ENCODE measurements at places on chromosomes 6 and 20. TPM values are rescaled to one million over a fixed set of nuclear protein-coding genes. Genes with fewer than 3 reads are reported as not detected.

- no peaks in the 10 kb centered on the region for H3K36me3 ChIP-seq
- peaks cover 12% of the 10 kb centered on the region for H3K4me1 ChIP-seq
- no peak overlapping the region for H3K4me3 ChIP-seq
Observed at GRCh38 chr20:859751-860231, 26.3 kb downstream of the FAM110A start.

- no peaks in the 10 kb centered on the region for H3K36me3 ChIP-seq
- H3K27ac ChIP-seq = no peak overlapping the region
- H3K4me1 ChIP-seq = no peaks in the 10 kb centered on the region
Observed at GRCh38 chr6:124758663-124759062, 203.6 kb upstream of the RNF217 start.

GRCh38 chr20:22245139-22245538 lies 339.2 kb downstream of the FOXA2 start:
- no peak overlapping the region for H3K4me3 ChIP-seq
- no peak for DNase-seq
- no peaks in the 10 kb centered on the region for H3K36me3 ChIP-seq
- no peaks in the 10 kb centered on the region for H3K4me1 ChIP-seq
- H3K27ac ChIP-seq = no peak overlapping the region

GRCh38 chr6:38730140-38730862 lies 15.2 kb downstream of the DNAH8 start:
- DNase-seq = no peak
- no peak overlapping the region for H3K4me3 ChIP-seq
- H3K27me3 ChIP-seq = no peaks in the 10 kb centered on the region
- no peak overlapping the region for H3K27ac ChIP-seq
- H3K36me3 ChIP-seq = no peaks in the 10 kb centered on the region
- H3K4me1 ChIP-seq = peaks cover 7% of the 10 kb centered on the region

DNA sequence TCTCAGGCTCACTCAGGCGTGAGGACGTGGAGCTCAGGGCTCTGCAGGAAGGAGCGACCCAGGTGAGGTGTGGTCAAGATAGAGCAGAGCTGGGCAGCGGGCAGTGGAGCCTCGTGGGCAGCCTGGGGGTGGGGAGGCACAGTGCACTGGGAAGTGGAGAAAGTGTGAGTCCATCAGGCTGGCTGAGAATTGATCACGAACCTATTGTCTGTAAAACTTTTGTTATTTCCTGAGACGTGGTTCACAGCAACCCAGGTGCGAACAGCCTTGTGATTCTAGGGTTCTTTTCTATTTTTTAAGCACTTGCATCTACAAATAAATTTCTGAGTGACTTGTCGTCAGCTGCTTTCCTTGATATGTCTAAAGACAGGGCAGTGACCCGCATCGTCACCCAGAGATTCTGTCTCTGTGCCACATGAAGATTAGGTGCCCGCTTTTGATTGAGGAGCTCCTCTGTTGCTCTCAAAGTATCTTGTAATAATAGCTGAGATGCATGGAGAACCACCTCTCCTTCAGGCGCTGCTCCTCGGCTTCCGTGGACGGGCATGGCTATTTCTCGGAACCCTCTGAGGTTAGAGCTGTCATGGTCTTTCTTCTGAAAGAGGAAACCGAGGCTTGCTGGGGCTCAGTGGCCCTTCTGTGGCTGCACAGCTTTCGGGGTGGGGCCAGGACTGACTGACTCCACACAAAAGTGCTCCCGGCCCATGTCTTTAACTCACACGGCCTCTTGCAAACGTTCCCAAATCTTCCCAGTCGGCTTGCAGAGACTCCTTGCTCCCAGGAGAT lies 662 bp upstream of the CCR6 start:
- DNase-seq = no peak
- H3K27ac ChIP-seq = peak overlapping the region; percentile 66
- H3K36me3 ChIP-seq = no peaks in the 10 kb centered on the region
- peak overlapping the region; percentile 60 for H3K4me3 ChIP-seq

- H3K4me3 ChIP-seq = no peak overlapping the region
- H3K27ac ChIP-seq = no peak overlapping the region
- no peaks in the 10 kb centered on the region for H3K36me3 ChIP-seq
- no peaks in the 10 kb centered on the region for H3K4me1 ChIP-seq
Observed at GRCh38 chr6:125073071-125073470, 80.5 kb upstream of the TPD52L1 start.

DNA sequence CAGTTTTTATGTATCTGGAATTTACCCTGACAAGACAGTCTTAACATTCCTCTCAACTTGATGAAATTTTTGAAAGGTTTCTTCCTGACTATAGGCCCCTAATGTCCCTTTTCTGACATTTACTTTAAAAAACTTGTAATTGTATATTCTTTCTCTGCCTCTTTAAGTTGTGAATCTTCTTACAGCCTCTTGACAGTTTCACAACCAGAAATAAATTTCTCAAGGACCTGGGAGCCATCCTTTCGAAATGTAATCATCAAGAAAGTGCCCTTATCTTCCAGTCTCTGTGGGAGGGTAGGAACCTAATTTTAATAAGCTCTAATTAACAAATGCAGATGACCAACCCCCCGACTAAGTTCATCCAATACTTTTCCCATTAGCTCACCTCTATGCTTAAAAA lies 403.6 kb upstream of the GJE1 start:
- no peaks in the 10 kb centered on the region for H3K4me1 ChIP-seq
- H3K27me3 ChIP-seq = no peaks in the 10 kb centered on the region
- no peaks in the 10 kb centered on the region for H3K36me3 ChIP-seq
- H3K27ac ChIP-seq = no peak overlapping the region
- DNase-seq = no peak
- H3K4me3 ChIP-seq = no peak overlapping the region

DNA sequence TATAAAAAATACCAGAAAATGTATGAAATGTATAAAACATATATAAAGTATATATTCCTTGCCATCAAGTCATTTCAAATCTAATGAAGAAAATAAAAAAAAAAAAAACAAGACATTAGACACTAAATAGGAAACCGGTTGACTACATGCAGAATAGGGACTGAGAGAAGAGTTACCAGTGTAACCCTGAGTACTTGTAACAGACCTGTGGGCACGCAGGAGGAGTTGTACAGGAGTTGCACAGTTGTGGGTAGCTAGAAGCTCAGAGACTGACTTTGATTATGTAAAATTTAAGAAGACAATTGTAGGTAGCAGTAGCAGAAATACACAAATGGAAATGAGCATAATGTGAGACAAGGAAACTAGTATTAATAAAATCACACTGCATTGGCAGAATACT lies 112.4 kb upstream of the DST start:
- peaks cover 59% of the 10 kb centered on the region for H3K4me1 ChIP-seq
- no peak overlapping the region for H3K4me3 ChIP-seq
- H3K27ac ChIP-seq = no peak overlapping the region
- H3K36me3 ChIP-seq = no peaks in the 10 kb centered on the region
- H3K27me3 ChIP-seq = no peaks in the 10 kb centered on the region

DNA sequence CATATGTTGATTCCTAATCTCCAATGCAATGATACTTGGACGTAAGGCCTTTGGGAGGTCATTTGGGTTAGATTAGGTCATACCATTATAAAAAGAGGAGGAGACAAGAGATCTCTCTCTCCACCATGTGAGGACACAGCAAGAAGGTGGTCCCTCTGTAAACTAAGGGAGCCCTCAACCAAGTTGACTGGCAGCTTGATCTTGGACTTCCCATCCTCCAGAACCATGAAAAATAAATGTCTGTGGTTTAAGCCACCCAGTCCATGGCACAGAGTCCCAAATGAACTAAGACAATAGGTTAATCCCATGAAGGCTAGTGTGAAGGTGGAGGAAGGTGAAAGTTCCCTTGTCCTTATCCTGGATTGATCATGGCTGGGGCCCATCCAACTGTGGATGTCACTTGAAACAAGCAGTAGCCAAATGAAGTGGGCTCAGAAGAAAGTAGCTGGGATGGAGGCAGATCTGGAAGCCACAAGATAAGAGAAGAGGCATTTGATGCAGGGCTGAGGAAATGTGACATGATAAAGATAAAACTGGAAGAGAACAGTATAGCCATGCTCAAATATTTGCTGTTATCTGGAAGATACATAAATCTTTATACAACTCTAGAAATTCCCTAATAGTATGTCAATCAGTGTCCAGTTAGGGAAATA lies 99.9 kb downstream of the BANF2 start:
- no peak for DNase-seq
- no peaks in the 10 kb centered on the region for H3K27me3 ChIP-seq
- no peaks in the 10 kb centered on the region for H3K36me3 ChIP-seq
- H3K4me3 ChIP-seq = no peak overlapping the region
- no peak overlapping the region for H3K27ac ChIP-seq

GRCh38 chr6:53921639-53922038 lies 126.8 kb downstream of the LRRC1 start:
- no peak overlapping the region for H3K27ac ChIP-seq
- no peaks in the 10 kb centered on the region for H3K4me1 ChIP-seq
- no peak for DNase-seq
- no peaks in the 10 kb centered on the region for H3K27me3 ChIP-seq
- H3K36me3 ChIP-seq = no peaks in the 10 kb centered on the region
- H3K4me3 ChIP-seq = no peak overlapping the region

- DNase-seq = no peak
- H3K36me3 ChIP-seq = no peaks in the 10 kb centered on the region
- H3K27ac ChIP-seq = no peak overlapping the region
- no peaks in the 10 kb centered on the region for H3K27me3 ChIP-seq
- no peaks in the 10 kb centered on the region for H3K4me1 ChIP-seq
- H3K4me3 ChIP-seq = no peak overlapping the region
Observed at GRCh38 chr6:11584244-11584643, 46.7 kb downstream of the TMEM170B start.

GRCh38 chr20:56428410-56428809 lies 16.4 kb downstream of the CASS4 start:
- DNase-seq = no peak
- H3K36me3 ChIP-seq = no peaks in the 10 kb centered on the region
- H3K4me1 ChIP-seq = peaks cover 10% of the 10 kb centered on the region

- no peaks in the 10 kb centered on the region for H3K27me3 ChIP-seq
- no peaks in the 10 kb centered on the region for H3K4me1 ChIP-seq
- H3K27ac ChIP-seq = no peak overlapping the region
- peaks cover 32% of the 10 kb centered on the region for H3K36me3 ChIP-seq
- no peak overlapping the region for H3K4me3 ChIP-seq
- no peak for DNase-seq
Observed at GRCh38 chr6:56524891-56525703, 117.6 kb downstream of the DST start.

DNA sequence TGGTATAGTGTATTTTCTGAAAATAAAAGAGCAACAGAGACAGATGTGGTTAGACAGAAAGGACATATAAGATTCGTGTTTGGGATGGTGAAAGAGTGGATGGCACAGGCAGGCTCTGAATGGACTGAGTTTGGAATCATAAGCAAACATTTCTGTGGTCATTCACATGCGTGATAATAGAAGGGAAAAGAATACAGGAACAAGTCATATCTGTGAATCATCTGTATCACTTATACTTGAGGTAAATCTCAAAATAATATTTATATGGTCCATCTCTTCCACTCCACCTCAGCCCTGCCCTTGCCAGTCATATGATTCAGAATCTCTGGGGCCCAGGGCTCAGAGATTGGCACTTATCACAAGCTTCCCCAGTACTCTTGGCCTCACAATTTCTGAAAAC lies 535.1 kb downstream of the BCKDHB start:
- H3K27ac ChIP-seq = no peak overlapping the region
- no peaks in the 10 kb centered on the region for H3K4me1 ChIP-seq
- H3K27me3 ChIP-seq = no peaks in the 10 kb centered on the region
- no peaks in the 10 kb centered on the region for H3K36me3 ChIP-seq
- no peak overlapping the region for H3K4me3 ChIP-seq

DNA sequence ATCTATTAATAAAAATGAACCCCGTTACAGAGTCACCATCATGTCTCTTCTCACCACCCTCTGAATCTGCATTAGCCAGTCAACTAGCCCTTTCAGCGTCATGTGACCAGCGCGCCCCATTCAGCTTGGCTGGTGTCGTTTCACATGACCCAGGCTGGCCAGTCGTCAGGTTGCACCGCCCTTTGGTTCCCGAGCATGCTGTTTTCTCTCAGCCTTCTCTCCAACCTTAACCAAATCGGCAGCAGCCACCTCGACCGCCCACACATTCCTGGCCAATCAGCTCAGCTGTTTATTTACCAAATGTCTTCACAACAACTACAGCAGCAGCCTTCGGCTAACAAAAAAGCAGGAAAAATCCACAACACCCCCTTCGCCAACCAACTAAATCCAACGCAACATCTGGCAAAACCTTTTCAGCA lies 5.6 kb downstream of the SRSF3 start:
- H3K27me3 ChIP-seq = no peaks in the 10 kb centered on the region
- peaks cover 3% of the 10 kb centered on the region for H3K4me1 ChIP-seq
- peaks cover 20% of the 10 kb centered on the region for H3K36me3 ChIP-seq

Gene SLC22A16
- total RNA-seq = not detected

Gene CFAP61
- 0.41 TPM for total RNA-seq

Gene OOEP
- not detected for total RNA-seq

Gene RBBP8NL
- total RNA-seq = not detected

Gene ADAT2
- total RNA-seq = 17.1 TPM

Gene FGD2
- 63.6 TPM for total RNA-seq

Gene EPPIN
- total RNA-seq = not detected

Gene MAS1
- total RNA-seq = not detected

Gene RPS21
- 2,687 TPM for total RNA-seq

Gene CCN2
- 0.62 TPM for total RNA-seq
